ENCODE measurements at places on chromosomes 13 and 19. TPM values are rescaled to one million over a fixed set of nuclear protein-coding genes. Genes with fewer than 3 reads are reported as not detected.

The ING1 gene
- 15.5 TPM for total RNA-seq

The ZNF541 gene
- 1.5 TPM for total RNA-seq

The TMEM161A gene
- total RNA-seq, result 16.5 TPM

The CERS1 gene
- not detected for total RNA-seq

The SHANK1 gene
- total RNA-seq, result 0.20 TPM

The ZNF560 gene
- total RNA-seq, result not detected

The NRTN gene
- total RNA-seq, result 0.34 TPM

The IGFL1 gene
- total RNA-seq, result not detected
